ENCODE measurements at places on chromosomes 1 and 21.

- peak; percentile 31 for DNase-seq
Measured at GRCh38 chr1:42784946-42785693, at the start of gene TMEM269. Gene TMEM269, plus strand, starts transcription at chr1:42784991. Its CDS starts 4,903 bp downstream, at chr1:42789894.

- DNase-seq = no peak
Measured at GRCh38 chr1:113779542-113779941, 20.3 kb upstream of the PHTF1 start.

DNA sequence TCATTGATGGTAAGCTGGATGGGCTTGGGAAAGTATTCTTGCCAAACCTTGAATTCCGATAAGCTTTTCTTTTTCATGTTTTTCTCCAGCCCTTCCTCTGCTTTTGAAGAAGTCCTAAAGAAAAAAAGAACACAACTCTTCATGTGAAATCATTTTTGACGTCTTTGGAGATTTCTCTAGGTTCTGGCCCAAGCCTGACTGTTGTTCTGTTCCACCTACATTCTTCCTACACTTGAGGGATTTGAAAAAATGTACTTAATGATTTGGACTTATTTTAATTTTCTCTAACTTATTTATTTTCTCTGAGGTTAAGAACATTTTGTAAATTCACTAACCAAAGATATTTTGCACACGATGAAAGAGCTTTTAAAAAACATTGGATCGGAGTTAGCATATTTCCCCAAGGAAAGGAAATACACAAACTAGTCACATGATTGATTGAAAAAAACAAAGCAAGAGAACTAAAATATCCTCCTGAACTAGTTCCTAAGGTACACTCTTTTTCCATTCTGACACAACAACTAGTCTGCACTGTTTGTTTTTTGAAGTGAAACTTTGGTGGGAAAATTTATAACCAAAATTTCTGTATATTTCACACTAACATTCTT, 82.3 kb downstream of the LTN1 start:
- no peak for DNase-seq

DNA sequence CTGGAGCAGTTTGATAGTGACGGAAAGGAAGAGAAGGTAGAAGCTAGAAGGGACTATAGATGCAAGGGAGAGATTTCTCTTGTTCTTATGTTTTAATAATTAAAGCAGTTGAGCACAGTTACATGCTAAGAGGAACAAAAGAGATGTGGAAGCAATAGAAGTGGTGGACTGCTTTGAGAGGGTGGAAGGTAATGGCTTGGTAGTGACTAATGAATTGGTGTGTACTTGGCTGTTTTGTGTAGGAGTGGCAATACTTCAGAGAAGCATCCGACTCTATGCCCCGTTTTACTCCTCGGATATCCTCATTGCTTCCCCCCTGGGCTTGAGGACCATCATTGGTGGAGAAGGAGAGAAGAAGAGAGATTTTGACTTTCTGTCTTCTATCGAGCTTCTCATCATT, 12.8 kb downstream of the UTP25 start:
- DNase-seq = no peak

- DNase-seq = no peak
Measured at GRCh38 chr1:17416389-17416788, 23.1 kb downstream of the RCC2 start.

- DNase-seq = no peak
Measured at GRCh38 chr1:27588256-27589232, 15.4 kb downstream of the AHDC1 start.

- DNase-seq = no peak
Measured at GRCh38 chr1:35838693-35839245, 31.0 kb downstream of the AGO4 start.

- no peak for DNase-seq
Measured at GRCh38 chr1:208850442-208850841, 606.3 kb upstream of the PLXNA2 start.

- DNase-seq = peak; percentile 61
Measured at GRCh38 chr1:228459091-228459993, 27.8 kb upstream of the RNF187 start.

- DNase-seq = no peak
Measured at GRCh38 chr1:228006034-228006785, 588 bp upstream of the WNT3A start.

GRCh38 chr1:162663589-162664106, 31.4 kb downstream of the DDR2 start:
- no peak for DNase-seq

DNA sequence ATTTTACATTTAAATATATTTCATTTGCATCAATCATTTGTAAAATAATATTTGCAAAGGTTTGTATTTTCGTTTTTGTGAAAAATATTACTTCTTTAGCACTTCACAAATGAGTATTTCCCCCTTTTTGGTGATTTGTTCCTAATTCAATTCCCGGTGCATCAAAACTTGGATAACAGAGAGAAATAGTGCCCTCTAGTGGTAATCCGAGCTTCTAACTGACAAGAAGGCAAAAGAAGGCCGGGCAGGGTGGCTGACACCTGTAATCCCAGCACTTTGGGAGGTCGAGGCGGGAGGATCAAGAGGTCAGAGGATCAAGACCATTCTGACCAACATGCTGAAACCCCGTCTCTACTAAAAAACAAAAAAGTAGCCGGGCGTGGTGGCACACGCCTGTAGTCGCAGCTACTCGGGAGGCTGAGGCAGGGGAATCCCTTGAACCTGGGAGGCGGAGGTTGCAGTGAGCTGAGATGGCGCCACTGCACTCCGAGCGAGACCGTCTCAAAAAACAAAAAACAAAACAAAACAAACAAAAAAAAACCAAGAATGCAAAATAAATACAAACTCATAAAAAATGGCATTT, 137.7 kb downstream of the COL11A1 start:
- DNase-seq = no peak

GRCh38 chr1:201562257-201562656, 23.3 kb downstream of the NAV1 start:
- no peak for DNase-seq

DNA sequence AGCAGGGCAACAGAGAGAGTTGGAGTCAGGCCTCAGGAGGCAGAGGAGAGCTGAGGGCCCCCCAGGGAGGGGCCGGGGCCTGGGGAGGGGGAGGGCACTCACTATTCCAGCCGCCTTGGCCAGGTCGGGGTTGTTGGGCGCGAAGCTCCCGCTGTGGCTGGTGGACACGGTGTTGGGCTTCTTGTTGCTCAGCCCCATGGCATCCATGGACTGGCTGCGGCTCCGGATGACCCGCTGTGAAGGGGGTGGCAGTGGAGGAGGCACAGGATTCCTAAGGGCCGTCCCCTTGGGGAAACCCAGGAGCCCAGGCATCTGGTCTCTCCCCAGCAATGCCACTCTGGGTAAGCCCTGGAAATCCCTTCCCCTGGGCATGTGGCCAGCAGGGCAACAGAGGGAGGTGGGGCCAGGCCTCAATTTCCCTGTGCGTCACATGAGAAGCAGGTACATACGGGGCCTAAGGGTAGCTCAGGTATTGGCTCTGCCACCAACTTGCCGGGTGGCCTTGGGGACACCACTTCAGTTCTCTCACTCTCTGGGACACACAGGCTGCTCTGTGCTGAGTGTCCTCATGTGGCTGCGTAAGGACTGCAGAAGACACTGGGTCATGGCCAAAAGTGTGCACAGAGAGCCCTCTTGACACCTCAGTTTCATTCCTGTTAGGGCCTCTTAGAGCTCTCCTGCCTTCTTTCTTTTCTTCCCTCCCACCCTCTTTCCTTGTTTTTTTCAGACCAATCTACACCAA, 63.0 kb downstream of the RAP1GAP start:
- no peak for DNase-seq

DNA sequence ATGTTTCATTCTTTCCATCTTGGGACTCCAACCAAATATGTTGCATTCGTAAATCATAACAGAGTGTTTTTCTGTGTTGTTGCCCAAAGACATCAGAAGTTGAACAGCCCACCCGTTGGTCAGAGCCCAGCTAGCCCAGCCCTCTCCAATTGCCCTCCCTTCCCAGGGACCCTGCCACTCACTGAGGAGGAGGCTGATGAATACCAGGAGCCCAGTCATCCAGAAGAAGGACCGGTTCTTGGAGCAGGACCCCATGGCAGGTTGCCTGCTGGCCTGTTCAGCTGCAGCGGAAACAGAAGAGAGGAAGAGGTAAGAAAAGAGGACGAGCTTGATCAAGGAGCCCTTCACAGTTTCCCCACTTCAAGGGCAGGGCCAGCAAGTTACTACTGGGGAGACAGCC, 172.2 kb upstream of the ETV3 start:
- DNase-seq = no peak

DNA sequence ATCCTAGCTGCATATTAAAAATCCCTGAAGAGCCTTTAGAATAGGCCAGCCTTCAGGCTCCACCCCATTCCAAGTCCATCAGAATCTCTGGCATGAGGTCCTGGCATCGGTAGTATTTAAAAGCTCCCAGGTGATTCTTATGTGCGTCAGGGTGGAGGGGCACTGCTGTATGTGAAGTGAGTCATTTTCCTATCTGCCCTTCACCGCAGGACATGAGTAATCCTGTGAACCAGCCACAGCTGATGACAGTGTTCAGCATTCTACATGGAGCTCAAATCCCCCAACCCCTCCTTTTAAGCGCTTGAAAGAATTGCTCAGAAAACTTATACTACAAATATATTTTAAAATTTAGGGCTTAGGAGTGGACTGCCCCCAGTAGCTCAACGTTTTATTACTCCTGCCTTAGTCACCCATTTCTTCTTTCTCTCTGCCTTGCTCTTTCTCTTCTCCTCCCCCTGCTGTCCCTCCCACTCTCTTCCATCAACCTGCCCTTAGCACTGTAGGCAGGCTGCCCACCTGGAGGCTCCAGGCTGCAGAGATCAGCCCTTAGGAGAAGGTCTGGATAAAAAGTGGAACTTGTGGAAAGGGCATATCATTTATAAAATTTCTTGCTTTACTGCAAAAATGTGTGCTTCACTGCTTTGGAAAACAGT, 73.8 kb upstream of the ZNF281 start:
- peak; percentile 74 for DNase-seq

DNA sequence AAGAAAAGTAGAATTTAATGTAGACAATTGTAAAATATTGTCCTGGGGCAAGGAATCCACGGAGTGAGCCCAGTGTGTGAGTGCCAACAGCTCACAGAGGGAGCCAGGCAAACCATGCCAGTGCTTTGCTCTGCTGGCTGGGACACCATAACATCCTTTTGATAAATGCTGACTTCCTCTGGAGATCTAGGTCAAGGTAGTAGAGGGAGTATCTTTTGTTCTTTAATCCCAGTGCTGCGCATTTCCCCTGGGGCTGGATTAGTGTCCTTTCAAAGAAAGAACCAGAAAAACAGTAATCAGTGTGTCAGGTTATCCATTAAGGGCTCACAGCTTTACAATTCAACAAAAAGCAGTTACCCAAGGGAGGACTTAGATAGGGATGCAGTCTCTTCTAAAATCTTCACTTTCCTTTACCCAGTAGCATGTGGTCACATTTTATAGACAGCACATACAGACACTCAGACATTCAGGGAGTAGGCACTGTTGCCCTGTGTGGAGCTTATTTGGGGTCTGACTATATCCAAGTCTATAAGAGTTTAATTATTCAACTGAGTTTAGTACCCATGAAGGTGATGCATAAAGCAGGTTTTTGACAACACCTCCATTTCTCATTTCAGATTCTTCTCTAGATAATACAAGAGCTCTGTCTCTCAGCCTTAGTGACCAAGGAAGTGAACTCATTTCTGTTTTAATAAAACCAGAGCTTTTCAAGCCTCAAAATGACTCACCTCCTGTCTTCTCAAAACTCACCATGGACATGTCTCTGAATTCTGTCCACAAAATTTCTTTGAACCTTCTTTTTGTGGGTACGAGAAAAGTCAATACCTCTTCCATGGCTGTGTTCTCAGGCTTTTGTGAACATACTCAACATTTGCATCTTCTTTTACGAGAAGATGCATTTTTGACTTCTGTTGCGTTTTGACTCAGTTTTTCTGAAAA, 215.3 kb downstream of the BRINP2 start:
- no peak for DNase-seq

DNA sequence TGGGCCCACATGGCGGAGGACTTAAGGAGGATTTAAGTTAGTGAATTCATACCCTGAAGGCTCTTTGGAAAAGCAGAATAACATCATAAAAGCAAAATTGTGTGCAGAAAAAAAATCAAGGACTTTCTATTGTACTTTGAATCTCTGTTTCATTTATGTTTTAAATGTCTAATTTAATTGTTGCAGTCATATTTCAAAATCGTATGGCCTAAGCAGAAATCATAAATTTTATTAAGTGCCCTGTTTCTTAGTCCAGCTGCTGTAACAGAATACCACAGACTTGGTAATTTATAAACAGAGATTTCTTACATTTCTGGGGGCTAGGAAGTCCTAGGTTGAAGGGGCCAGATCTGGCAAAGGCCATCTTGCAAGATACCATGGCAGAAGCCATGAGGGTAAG, 555.6 kb downstream of the LTN1 start:
- DNase-seq = no peak

DNA sequence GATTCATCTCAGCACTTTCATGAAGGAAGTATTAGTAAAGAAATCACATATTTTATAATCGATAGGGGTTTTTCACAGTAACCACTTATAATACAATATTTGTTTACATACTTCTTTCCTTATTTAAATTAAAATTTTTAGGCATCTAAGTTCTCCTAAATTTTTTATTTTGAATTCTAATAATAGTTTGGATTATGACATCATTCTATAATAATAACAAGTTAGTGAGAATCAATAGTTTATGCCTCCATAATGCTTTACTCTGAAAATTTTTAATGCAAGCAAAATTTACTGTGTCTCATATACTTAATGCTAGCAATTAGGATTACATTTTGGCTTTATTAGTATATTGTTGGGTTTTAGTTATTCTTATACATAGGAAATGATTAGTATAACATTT, 252.2 kb downstream of the ZP4 start:
- DNase-seq = no peak

- no peak for DNase-seq
Measured at GRCh38 chr1:172154551-172154950, 265.9 kb upstream of the C1orf105 start.

GRCh38 chr1:159908031-159908940, 8.3 kb upstream of the CFAP45 start:
- DNase-seq = no peak

DNA sequence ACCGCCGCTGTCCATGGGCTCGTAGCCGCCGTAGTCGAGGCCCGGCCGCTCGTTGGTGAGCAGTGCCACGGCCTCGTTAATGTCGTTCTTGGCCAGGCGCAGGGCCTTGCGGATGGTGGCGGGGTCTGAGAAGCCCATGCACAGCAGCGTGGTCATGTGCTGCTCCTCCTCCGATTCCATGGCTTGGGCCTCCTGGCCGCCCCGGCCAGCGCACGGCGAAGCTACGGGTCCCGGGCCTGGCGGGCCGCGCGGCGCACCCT, 300 bp downstream of the USP24 start:
- peak; percentile 24 for DNase-seq

- no peak for DNase-seq
Measured at GRCh38 chr1:100767176-100767890, 47.8 kb downstream of the VCAM1 start.

DNA sequence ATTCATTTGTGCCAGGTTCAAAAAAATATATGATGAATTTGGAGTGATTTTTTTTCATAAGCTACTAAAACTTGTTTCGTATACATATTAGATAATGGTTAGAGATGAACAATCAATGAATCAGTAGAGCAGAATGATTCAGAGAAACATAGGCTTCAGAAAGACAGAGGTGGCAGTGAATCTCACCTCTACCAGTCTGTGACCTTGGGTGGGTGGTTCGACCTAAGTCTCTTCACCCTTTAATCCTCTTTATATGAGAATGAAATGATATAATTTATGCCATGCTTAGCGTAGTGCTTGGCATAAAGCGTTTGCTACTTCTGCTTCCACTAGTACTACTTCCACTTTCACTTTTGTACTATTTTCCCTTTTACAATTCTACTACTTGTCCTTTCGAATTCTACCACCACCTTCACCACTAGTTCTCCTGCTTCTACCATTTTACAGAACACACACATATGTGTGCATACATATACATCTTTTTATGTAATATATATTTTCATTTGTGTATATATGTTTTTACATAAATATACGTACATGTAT, 45.1 kb downstream of the FYB2 start:
- DNase-seq = no peak
